ENCODE measurements at places on chromosomes 11 and 22.

DNA sequence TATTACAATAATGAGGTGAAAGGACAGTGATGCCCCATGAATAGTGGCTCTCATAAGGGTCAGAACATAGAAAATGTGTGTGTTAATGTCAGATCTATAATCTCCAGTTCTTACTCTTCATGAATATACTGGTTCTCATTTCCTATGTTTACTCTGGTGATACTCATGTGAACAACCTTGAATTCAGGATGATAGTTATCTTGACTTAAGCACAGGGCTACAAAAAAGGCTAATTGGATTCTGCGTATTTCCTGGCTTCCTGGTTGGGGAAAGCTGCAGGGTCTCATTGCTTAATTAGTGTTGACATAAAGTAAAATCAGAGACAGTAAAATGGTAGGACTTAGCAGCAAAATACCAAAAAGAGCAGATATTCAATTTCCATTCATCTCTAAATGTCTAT, 1316.8 kb upstream of the RAG2 start:
- DNase-seq = no peak

DNA sequence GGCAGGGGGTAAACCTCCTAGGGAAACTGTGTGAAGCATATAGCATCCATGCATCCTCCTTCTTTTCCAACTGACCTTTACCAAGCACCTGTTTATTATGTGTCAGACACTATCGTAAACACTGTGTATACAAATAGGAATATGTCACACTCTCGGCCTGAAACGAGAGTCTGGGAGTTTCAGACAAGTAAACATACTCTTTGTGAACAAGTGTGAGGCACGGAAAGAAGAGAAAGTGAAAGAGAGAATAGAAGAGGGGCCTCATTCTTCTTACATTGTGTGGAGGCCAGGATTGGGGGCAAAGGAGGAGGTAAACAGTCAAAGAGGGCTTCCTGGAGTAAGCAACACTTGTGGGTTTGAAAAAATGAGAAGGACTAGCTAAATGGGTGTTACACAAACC, 16.4 kb downstream of the CSNK2A3 start:
- DNase-seq = no peak

- DNase-seq = peak; percentile 53
Measured at GRCh38 chr11:78646564-78647185, 72.0 kb upstream of the NARS2 start.

DNA sequence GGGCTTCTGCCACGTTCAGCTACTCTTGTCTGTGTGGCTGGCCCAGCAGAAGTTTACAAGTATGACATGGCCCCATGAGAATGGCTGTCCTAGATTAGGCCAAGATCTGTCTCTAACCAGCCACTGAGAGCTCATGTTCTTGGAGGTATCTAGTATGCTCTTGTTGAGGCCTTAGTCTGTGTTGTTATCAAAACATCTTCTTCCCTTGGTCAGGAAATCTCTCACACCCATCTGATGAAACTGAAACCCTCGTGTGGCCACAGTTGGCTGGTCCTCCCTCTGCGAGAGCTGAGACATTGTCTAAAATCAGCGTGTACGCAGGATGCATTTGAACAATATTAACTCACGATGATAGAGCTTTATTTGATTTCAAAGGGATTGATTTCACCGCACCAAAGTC, 109.0 kb upstream of the NNMT start:
- no peak for DNase-seq

GRCh38 chr22:25472382-25472781, 92.1 kb upstream of the GRK3 start:
- DNase-seq = no peak

- DNase-seq = no peak
Measured at GRCh38 chr11:46491661-46492330, 100.2 kb upstream of the CHRM4 start.

DNA sequence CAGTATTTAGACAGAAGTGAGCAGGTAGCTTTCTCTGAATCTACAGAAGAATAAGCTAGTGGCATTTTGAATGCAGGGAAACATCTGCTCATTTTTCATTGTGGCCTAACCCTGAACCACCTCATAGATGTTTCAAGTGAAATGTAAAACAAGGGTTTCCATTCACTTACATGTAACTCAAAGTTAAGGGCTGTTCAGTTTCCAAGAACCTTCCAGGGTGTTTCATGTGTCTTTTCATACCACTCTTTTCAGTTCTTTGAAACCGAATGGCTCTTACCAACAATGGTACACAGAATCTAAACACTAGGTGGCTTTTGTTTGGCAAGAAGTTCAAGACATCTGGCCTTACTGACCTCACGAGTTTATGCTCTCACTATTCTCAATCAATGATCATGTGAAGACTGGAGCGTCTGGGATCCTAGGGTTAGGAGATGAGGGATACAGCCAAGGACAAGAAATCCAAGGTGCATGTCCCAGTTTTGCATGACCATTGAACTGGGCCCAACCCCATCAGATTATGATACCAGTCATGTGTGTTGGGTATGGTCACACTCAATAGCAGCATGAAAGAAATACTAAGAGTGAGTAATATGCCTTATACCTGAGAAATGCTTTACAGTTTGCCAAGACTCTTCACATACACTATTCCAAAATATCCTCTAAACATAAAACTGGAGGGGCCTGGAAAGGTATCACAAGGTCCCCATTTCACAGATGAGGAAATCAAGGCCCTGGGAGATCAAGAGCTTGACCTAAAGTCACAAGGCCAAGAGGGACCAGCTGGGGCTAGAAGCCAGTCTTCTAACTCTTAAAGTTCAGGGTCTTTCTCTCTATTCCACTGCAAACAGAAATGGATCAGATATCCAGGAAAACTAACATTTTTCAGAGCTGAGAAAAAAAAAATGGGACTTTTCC, 92.7 kb downstream of the ETS1 start:
- no peak for DNase-seq

- no peak for DNase-seq
Measured at GRCh38 chr11:13965337-13965736, 2.8 kb downstream of the SPON1 start.

- DNase-seq = no peak
Measured at GRCh38 chr22:49969751-49970527, 9.4 kb downstream of the PIM3 start.

DNA sequence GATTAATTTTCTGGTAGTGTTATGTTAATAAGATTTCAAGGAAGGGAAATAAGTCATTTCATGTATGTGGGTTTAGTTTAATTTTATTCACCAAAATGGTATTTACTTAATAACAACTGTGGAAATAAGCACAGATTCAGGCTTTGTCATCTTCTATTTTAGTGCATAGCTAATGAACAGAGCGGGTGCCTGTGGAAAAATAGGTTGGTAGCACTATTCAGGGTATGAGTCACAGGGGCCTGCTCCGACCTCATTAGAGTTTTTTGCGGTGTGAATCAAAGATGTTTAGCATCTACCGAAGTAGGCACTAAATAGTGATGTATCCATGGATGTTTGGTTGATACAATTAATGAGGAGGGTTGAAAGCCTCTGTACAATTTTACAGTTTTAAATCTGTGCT, 78.2 kb downstream of the FAT3 start:
- no peak for DNase-seq

DNA sequence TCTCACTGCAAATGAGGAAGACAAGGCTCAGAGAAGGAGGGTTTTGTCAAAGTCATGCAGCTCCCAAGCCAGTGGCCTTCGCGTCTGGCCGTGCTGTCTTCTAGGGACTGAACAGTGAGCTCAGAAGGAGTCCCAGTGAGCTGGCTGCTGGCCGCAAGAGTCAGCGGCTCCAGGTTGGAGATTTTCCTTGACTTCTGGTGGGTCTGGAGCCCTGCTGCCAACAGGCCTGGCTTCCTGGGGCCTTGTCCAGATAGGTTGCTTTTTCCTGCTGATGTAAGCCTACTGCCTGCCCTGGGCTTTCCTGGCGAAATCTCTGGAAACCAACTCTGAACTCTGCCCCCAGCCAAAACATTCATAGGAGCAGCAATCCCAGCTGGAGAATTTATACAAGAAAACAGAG, 272.7 kb upstream of the CADM1 start:
- DNase-seq = no peak

DNA sequence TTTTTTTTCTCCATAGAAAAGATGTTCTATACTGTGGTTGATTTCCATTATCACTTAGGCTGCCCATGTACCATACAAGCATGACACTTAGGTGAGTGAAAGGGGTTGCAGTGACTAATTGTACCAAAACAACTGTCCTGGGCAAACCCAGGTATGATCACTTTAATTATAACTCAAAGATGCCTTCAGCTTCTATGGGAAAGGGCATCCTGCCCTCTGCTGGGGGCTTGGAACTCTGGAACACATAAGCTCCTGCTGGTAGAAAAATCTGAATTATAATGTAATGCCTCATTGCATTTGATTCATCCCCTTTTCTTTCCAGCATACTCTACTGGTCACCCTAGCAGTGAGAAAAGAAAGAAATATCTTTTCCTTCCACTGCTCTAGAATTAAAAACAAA, 206.3 kb downstream of the DDX10 start:
- DNase-seq = peak; percentile 68

- no peak for DNase-seq
Measured at GRCh38 chr22:27198518-27199035, 541.2 kb downstream of the MIAT start.

DNA sequence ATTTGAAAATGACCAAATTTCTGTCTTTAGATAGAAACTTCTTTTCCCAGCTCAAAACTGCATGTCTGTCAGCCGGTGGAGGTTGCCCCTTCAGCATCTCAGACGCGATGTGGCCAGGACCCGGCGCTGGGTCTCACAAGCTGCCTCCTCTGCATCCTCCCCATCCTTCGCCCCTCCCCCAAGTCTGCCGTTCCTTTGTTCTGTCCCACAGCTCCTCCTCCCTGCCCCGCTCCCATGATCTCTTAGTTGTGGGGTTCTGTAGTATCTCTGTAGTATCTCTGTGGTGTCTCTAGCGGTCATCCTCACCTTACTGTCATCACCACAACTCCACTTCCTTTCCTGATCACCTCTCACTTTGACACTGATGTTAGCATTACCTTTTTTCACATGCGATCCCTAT, 49.9 kb downstream of the TRAF6 start:
- DNase-seq = no peak

DNA sequence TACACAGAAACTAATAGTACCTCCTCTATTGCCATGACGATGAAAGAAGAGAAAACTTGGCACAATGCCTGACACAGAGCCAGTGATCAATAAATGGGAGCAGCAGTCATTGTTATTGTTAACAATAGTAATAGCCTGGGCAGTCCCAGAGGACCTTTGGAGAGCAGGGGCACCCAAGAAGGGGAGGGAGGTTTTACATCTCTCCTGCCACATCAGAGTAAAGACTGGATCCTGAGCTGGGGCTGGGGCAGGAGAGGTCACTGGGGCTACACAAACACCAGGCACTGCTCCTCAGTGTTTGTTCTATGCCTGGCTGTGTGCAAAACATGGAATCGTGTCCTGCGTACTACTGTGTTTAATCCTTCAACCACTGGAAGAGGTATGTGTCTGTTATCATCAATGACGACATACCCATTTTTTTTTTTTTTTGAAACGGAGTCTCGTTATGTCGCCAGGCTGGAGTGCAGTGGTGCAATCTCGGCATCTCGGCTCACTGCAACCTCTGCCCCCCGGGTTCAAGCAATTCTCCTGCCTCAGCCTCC, 25.0 kb upstream of the CREB3L1 start:
- no peak for DNase-seq

DNA sequence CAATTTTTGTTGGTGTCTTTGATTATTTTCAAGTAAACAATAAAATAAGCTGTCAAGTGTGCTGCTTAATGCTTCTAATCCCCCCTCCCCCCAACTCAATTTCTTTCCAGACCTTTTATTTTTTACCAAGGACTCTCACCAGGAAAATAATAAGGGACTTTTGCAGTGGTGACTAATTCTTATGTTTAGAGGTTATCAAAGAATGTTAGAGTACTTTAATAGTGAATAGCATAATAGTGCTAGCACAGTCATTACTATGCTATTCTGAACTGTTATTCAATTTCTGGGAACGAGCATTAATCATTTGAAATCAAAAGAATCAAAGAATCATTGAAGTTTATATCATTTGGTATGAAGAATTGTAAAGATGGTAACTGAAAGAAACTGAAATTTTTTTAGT, 251.4 kb downstream of the DDX10 start:
- no peak for DNase-seq

DNA sequence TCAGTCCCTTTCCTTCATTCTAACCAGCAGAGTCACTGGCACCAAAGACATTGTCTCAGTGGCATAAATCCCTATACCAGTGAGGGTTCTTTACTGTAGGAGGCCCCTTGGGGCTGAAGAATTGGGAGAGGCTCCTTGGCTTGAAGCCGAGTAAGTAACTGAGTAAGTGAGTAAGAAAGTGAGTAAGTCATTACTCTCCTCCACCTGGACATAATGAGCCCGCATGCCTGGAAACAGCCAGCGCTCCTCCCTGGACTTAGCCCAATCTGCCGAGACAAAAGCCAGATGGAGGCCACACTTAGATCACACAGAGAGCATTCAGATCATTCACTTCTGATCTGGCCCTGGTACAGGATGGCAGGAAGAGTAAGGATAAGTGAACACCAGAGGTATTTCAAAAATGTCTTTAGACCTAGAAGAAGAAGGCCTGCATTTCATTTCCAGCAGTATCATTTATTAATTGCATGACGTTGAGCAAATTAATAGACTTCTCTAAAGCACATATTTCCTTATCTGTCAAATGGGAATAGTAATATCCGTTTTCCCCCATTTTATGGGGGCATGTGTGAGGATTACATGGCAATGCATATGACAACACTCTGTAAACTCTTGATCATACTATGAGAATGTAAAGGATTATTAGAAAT, 8.2 kb upstream of the MICAL3 start:
- peak; percentile 86 for DNase-seq

GRCh38 chr11:118917481-118918127, 8.1 kb downstream of the BCL9L start:
- DNase-seq = peak; percentile 53

DNA sequence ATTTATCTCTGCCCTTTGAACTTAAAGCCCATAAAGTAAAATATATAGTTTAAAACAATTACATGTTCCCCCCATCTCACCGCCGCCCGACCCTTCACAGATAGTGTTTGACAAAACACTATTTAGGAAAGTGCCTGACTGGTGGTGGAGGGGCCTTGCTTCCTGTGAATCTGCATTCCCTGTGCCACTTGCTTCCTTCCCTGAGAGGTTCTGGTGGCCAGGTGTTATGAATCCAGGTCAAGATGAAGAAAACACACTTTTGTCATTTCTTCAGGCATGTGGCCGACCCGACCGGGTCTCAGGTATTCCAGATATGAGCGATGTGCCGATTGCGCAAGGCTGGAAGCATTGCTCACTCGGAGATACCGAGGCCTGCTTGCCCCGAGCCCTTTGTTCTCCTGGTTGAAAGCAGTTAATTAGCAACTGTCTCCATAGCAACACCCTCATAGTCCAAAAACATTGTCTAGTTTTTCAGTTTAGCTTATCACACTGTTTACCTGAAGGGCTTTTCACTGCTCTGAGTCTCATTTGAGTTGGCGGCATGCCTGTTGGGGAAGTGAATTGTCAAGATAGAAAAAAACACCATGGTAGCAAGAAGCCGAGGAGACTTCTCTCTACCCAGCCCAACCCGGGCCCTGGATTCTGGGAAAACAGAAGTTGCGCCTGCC, 128.3 kb downstream of the TEAD1 start:
- DNase-seq = peak; percentile 84

Measured in ACHN (cell line).